ENCODE measurements at places on chromosomes 2 and 18.

GRCh38 chr2:85485815-85486214 is 53.2 kb upstream of the MAT2A start:
- DNase-seq: no peak

DNA sequence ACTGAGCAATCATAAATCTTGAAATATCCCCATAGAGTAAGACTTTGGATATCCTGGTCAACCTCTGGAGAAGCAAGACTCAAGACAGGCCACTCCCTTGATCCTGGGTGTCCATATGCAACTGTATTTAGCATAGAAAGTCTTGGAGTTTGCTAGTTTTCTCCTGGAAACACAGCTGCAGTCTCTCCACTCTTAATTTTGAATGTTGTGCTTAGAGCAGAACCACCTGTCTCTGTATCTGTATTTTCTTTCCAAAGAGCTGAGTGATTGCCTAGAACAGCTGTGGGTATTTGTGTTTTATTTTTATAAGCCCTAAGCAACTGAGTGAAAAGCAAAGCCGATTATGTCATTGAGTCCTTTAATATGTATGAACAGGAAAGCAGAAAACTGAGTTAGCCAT is 64.1 kb upstream of the ADAM23 start:
- no peak for DNase-seq

- no peak for DNase-seq
These were observed 327.8 kb upstream of the FANCL start for GRCh38 chr2:58568901-58569300.

DNA sequence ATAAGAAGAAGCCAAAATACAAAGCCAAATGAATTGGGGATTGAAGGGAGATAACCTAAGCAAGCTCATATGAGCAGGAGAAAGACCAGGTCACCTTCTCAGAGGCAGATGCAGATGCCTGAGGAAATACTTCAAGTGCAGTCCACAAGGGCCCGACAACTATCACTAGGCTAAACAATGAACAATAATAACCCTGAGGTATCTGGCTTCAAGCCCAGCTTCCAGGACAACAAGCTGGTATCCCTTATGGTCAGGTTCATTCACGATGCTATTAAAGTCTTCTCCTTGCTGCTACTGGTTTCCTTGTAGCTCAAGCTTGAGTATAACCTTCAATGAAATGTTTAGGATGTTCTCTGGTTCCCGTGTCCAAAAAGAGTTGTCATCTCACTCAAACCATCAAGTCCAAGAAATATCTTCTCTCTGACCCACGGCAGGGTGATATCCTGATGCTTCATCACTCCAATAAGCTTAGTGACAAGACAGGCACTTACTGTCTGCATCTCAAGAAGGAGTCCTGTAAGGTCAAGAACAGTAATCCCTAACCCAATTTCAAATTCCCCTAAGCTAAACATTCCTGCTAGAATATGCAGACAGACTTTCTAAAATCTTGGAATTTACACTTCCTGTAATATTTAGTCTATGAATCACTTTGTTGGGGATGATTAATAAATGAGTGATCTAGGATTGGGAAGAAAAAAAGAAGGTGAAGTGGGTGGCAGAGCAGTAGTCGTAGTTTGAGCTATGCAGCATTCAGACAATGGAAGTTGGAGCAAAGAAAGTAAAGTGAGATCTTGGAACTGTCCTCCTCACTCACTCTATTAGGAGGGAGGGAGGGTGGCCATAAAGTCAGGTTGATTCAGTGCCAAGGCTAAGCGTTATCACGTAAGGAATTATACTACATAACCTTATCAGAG is 33.1 kb downstream of the CHN1 start:
- no peak for DNase-seq

DNA sequence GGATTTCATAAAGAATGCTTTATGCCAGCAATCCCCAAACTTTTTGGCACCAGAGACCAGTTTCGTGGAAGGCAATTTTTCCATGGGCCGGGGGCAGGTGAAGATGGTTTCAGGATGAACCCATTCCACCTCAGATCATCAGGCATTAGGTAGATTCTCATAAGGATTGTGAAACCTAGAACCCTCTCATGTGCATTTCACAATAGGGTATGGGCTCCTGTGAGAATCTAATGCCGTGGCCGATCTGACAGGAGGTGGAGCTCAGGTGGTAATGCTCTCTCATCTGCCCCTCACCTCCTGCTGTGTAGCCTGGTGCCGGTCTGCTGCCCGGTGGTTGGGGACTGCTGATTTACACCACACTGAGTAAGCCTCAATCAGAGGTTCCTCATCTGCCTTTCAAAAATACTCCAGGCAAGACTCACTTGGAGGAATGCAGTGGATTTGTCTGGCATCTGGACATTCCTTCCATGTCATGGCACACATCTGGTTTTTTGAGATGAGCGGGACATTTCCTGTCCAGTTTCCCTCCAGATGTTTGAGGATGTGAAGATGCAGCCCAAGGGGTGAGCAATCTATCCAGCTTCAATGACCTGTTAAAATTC is 185.8 kb downstream of the VAPA start:
- no peak for DNase-seq

GRCh38 chr2:36589230-36589630 is 8.7 kb downstream of the FEZ2 start:
- DNase-seq: no peak

DNA sequence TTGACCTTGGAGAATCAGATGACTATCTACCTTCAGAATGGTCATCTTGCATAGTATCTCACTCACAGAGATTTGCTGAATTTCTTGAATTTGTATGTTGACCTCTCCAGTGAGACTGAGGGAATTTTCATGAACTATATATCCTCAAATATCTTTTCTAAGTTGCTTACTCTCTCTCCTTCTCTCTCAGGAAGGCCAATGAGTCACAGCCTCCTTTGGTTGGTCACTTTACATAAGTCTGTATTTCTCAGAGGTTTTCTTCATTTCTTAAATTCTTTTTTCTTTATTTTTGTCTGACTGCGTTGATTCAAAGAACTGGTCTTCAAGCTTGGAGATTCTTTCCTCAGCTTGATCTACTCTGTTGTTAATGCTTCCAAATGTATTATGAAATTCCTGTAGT is 51.7 kb downstream of the VIT start:
- no peak for DNase-seq

- DNase-seq: peak; percentile 45
These were observed 132.8 kb downstream of the ACOXL start for GRCh38 chr2:110865188-110865587.

GRCh38 chr18:9796011-9796410 is 87.9 kb downstream of the RAB31 start:
- DNase-seq: no peak

- no peak for DNase-seq
These were observed 7.3 kb upstream of the ARHGAP15 start for GRCh38 chr2:143121957-143122356.

DNA sequence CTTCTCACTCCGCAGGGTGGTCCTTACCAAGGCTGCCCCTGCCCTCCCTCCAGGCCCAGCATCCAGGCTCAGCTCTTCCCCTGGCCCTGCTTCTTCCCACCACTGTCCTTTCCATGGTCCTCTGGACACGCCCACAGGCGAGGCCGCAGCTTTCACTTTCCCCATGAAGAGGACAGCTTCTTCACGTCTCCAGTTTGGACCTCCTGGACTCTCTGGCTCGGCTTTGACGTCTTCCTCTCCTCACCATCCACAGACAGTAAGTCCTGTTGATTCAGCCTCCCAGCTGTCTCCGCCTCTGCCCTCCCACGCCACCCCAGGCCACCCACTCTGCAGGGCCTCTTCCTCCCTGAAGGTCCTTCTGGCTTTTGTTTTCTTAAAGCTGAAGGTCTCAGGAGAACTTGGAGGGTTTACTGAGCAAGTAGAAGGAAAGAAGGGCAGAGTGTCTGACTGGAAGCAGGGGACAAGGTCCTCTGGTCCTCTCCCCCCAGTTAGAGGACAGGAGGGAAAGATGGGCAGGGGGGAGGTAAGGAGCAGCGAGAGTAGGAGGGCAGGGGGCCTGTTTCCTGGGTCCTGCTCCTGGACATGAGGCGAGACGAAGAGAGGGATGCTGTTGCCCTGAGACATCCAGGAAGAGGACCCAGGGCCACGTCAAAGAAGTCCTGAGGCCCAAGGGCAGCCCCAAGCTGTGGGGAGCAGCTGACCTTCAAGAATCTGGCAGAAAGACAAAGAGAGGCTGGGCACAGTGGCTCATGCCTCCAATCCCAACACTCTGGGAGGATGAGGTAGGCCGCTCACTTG is 24.7 kb upstream of the NMUR1 start:
- DNase-seq: no peak

DNA sequence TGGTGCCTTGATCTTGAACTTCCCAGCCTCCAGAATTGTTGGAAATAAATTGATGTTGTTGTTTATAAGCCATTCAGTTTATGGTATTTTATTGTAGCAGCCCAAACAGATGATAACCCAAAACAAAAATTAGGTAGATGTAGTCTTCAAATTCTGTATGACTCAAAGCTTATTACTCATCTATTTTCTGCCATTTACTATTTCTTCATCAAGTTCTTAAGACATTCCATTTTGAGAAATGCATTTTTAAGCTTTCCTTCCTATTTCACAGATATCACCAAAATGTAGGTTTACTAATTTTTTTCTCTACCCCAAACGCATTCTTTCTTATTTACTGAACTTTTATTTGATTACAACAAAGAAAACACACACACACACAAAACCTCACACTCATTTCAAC is 148.2 kb downstream of the RND3 start:
- DNase-seq: no peak

- DNase-seq: no peak
These were observed 3.4 kb downstream of the SRBD1 start for GRCh38 chr2:45607701-45608100.

- no peak for DNase-seq
These were observed 211.6 kb upstream of the MMADHC start for GRCh38 chr2:149799013-149799705.

DNA sequence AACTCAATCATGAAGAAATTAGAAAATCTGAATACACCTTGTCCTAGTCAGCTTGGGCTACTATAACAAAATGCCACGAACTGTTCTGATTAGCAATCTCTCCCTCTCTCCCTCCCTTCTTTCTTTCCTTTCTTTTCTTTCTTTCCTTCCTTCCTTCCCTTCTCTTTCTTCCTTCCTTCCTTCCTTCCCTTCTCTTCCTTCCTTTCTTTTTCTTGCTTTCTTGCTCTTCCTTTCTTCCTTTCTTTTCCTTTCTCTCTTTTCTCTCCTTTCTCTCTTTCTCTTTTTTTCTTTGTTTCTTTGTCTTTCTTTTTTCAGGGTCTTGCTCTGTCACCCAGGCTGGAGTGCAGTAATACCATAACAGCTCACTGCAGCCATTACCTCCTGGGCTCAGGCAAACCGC is 23.6 kb upstream of the EMILIN2 start:
- no peak for DNase-seq

- DNase-seq: no peak
These were observed 130.2 kb downstream of the ARHGAP15 start for GRCh38 chr2:143259368-143259958.

- DNase-seq: no peak
These were observed 60.0 kb upstream of the SGPP2 start for GRCh38 chr2:222364285-222364895.

GRCh38 chr2:53694096-53694771 is 73.4 kb upstream of the CHAC2 start:
- DNase-seq: no peak

DNA sequence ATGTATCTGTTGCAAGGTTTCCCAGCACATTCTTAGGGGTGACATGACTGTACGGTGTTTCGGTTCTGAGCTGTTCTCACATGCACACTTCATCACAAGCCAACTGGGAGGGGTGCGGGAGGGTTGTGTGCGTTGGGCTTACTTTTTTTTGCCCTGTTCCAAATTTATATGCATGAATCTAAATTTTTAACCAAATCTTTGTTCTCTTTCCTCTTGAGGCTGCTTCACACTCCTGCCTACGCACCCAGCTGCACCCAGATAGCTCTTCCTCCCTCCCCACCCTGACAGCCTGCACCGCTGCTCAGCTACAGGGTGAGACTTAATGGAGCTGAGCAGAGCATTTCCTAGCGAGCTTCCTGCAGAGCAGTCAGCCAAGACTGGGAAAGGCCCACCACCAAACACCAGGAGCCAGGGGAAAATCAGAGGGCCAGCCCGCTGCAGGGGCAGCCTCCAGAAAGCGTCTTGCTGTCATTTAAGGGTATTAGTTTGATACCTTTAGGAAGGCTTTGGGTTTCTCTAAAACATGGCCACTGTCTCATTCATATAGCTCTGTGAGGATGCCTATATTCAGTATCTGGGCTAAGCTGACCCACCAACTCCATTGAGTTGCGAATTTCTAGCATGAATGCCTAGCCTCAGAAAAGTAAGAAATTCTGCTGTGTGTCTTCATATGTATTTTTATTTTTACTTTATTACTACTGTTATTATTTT is 84.5 kb downstream of the POU3F3 start:
- peak; percentile 20 for DNase-seq

DNA sequence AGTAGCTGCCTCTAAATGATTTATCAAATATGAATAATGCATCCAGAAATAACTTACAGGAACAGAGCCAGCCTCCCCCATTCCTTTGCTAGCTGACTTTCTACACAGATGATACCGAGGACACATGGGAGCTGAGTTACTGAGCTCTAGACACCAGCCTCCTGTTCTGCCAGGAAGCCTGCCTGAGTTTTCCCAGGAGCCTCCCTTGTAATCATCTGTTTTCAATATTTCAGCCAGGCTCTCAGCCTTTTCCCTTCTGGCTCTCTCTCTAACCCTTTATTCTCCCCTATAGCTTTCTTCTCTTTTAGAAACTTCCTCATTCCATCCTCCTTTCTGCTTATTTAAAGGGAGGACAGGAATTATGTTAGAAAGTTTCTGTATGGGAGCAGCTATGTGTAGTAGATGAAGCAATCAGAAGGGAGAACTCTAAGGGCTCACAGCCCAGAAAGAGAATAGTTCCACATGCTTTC is 911.6 kb downstream of the TDRD15 start:
- no peak for DNase-seq

DNA sequence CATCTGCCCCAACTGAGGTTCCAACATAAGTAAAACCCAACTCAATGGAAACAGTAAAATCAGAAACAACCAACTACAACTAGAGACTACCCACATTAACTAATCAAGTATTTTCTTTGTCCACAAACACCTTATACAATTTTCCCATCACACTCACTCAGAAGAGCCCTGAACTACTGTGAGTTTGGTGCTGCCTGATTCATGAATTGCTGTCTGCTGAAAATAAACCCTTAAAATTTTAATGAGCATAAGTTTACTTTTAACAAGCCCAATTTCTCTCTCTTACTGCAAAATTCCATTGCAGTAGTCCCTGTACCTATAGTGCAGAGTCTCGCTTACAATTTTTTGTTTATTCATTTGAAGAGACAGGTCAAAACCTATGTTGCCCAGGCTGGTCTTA is 203.9 kb downstream of the NBAS start:
- DNase-seq: no peak

DNA sequence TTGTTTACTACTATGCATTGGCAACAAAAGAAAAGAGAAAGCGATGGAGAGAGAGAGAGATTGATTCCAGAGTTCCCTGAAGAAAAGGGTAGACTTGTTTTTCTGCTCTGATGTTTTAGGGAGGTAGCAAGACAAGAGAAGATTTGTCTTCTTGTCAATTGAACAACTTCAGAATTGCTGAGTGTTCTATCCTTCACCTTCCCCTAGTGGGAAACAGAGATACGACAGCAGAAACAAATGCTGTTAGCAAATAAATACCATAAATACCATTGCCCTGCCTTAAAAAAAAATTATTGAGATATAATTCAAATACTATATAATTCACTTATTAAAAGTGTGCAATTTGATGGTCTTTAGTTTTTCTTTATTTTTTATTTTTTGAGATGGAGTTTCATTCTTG is 26.2 kb upstream of the CCDC150 start:
- DNase-seq: no peak

GRCh38 chr18:45274026-45274425 is 341.2 kb upstream of the SLC14A2 start:
- no peak for DNase-seq

All from GM18507 (cell line).